Activated effector memory CD4-positive, alpha-beta T cell treated with Interleukin-2 at 50 U/mL for 16 hours (primary cell): ENCODE measurements at places on chromosomes 4 and X.

GRCh38 chr4:8651661-8652180 is 59.2 kb downstream of the CPZ start:
- no peak for DNase-seq

- DNase-seq, result no peak
These were observed 872 bp upstream of the S100P start for GRCh38 chr4:6692806-6693205.

GRCh38 chr4:152926959-152927358 is 9.2 kb upstream of the FHDC1 start:
- no peak for DNase-seq

DNA sequence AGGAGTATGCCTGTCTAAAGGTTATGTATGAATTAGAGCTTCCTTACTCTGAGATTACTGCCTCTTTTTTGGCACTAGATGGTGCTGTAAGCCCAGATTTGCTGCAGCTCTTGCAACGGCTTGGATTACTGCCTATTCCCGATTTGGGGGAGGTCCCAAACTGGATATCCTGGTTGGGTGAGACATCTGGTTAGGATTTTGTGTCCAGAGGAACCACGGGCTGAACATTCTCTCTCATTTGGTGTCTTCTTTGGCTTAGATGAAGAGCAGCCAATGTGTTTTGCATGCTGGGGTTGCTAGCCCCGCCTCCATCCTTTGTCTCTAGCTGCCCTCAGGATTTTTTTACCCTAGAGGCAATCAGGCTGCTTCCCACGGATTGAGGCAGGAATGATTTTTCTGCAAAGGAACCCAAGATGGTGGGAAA is 31.9 kb downstream of the F8A1 start:
- DNase-seq, result peak; percentile 0

DNA sequence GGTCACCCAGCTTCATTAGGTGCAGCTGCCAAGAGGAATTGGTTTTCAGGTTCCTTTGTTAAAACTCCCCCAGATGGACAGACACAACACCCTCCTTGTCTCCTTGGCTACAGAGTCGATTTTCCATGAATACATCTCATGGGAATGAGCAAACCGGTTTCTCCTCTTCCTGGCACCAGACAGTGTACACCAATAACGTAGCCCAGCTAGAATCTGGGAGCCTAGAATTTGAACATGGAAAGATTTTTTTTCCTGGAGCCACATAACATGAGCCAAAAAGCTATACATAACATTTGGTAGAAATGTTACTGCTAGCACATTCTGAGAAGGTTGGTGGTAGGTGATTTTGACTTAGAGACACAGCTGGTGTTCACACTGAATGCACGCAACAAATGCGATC is 62.9 kb upstream of the SLC34A2 start:
- DNase-seq, result no peak

DNA sequence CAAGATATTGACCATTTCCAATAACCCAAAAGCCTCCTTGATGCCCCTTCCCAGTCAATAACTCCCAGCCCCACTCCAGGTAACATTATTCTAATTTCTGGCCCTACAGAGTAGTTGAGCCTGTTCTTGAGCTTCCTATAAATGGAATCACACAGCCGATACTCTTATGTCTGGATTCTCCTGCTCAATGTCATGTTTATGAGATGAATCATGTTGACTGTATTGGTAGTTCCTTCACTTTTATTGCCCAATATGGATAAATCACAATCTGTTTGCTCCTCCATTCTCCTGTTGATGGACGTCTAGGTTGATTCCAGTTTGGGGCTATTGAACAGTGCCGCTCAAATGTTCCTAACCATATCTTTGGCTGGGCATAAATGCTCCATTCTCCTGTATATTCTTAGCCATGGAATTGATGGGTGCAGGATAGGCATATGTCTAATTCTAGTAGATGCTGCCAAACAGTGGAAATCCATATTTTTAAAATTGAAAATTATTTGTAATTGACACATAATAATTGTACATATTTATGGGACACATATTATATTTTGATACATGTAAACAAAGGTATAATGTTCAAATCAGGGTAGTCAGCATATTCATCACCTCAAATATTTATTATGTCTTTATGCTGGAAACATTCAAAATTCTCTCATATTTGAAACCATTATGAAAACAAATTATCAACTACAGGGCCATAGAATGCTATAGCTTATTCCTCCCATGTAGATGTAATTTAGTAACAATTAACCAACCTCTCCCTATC is 40.5 kb upstream of the SLC2A9 start:
- no peak for DNase-seq

DNA sequence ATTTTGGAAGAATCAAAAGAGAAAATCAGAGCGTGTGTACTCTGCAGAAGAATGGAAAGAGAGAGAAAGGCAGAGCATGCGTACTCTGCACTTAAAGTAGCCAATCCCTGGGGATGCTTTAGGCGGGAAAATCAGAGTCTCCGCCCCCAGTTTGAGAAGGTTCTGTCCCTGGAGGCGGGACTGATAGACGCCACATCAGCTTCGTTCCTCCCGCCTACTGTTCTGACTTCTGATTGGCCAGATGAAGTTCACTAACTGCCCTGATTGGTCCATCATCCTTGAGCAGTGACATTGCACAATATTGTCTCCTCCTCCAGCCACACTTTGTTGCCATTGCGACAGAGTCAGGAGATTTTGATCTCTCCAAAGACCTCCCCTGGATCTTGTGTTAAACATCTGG is 23.8 kb downstream of the SSX1 start:
- DNase-seq, result no peak

DNA sequence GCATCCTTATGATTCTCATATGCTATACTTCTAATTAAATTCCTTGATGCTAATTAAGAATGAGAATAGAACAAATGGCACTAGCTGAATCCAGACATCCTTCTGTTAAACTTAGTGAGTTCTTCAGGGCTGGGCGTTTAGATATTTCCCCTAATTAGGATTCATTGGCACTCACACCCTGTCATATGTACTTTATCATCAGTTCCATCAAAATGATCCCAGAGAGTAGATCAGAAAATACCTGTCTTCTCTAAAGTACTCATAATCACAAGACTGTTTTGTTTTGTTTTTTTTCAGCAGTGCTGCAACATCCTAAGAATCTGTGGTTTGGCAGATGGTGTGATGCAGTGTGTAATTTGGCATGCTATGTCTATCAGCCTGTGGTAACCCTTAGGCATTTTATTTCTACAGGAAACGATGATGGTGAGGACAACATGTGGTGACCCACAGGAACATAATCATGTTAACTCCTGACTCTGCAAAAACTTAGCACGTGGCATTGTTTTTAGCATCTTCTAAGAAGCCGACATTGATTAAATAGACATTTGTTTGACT is 2528.4 kb downstream of the ARAP2 start:
- DNase-seq, result no peak

DNA sequence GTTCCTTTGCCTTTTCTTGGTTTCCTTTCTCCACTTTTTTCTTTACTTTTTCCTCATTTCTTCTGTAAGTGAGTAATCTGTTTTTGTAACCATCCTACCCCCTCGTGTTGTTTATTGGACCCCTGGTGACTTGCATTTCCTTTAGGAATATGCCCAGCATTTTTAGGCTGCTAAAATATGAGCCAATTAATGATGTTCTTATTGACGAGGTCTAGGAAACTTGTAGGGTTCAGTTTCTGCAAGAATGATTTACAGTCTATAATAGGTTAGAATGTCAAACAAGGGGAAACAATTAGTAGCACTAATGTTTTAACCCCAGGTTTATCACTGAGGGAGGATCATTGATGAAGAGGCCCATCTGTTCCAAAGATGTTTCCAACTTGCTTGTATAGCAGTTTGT is 79.0 kb downstream of the CPE start:
- DNase-seq, result no peak

- DNase-seq, result no peak
These were observed 452.9 kb downstream of the DTHD1 start for GRCh38 chr4:36734334-36734733.

DNA sequence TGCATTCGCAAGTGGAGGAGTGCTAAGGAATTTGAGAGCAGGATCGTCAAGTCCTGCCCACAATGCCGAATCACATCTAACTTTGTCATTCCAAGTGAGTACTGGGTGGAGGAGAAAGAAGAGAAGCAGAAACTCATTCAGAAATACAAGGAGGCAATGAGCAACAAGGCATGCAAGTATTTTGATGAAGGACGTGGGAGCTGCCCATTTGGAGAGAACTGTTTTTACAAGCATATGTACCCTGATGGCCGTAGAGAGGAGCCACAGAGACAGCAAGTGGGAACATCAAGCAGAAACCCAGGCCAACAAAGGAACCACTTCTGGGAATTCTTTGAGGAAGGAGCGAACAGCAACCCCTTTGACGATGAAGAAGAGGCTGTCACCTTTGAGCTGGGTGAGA is 100.2 kb upstream of the MED14 start:
- no peak for DNase-seq

- no peak for DNase-seq
These were observed 55.2 kb downstream of the CLNK start for GRCh38 chr4:10629394-10629793.

DNA sequence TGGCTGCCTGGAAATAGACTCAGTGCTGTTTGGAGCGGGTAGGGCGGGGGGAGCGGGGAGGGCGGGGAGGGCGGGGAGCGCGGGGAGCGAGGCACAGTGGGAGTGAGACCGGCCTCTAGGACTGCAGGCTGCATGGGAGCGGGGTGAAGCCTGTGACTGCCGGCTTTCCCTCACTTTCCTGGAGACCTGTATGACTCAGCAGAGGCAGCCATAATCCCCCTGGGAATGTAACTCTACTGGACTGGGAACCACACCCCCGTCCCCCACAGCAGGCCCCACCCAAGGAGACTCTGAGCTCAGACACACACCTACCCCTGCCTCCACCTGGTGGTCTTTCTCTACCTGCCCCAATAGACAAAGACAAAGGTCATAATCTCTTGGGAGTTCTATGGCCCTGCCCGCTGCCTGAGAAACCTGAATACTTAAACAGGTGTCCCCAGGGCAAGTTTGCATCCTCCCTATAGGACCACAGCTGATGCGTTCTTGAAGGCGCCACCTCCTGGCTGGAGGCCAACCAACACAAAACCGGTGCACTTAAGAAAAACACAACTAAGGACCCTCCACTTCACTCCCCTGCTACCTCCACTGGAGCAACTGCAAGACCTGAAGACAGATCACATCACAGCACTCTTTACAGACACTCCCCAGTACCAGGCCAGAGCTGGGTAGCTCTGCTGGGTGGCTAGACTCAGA is 18.0 kb downstream of the HDAC8 start:
- DNase-seq, result no peak

GRCh38 chrX:31168551-31168950 is 96.7 kb upstream of the FTHL17 start:
- no peak for DNase-seq

DNA sequence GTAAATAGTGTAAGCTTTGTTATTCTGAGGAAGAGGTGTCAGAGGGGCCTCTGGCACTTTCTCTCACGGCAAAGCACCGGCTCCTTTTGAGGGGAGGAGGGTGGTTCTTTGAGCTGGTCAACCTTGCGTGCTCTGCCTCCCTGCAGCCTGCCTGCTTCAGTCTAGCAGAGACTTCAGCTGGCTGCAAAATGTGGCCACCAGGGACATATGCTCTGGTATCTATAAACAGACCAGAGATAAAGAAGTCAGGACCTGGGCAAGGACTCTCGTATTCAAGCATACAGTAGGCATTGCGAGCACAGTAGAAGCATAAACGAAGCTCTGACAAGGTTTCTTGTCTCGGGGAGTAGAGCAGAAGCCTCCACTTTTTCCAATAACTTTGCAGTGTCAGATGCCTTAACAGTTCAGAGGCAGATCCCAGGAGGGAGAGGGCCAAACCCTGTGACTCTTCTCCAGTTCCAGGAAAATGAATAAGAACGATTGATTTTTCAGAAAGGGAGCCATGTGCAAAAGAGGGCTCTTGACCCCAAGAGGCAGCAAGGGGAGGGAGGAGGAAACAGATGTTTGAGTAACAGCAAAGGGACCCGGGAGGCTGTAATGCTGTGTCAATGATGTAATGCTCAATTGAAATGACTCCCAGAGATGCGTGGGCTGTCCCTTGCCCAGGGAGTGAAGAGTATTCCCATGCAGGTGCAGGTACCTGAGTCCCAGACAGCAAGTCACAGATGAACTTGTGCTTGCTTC is 57.9 kb upstream of the TEX13D start:
- DNase-seq, result no peak

GRCh38 chr4:113436360-113436759 is 325.2 kb downstream of the CAMK2D start:
- DNase-seq, result no peak

DNA sequence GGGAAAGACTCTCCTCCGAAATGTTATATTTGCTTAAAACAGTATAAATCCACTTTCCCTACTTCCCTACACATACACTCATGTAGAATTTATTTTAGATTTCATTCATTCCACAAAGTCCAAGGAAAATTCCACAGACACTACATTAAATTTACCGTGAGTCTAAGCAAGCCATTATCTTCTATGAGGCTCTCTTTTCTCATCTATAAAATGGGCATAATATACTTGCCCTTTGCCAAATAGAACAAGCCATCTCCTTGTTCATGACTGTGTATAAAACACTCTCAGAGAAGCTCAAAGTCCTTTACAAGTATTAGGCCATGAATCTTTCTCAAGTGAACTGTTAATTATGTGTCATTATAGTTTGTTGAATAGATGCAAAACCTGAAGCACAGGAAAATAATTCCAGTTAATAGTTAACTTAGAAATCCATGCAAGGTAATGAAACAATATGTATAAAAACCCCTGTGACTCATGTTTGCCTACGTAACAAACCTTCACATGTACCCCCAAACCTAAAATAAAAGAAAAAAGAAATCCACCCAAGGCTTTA is 10.7 kb downstream of the TEC start:
- DNase-seq, result no peak
